ENCODE measurements at places on chromosomes 6 and 20. TPM values are rescaled to one million over a fixed set of nuclear protein-coding genes. Genes with fewer than 3 reads are reported as not detected.

HLA-DRB5 gene
- not detected for total RNA-seq

DNA sequence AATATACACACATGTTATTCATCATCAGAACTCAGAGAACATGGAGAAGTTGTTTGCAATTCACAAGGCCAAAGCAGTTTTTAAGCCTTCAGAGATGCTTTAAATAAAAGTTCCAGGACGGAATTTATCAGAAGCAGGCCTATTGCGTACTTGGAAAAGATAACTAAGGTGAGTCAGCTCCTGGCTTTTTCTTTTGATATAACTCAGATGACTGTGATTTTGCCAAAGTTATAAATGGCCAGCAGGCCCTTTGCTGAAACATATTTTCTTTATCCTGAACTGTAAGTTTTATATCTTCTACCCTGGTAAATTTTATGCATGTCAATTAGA, 55.0 kb upstream of the PLCB1 start:
- no peak for DNase-seq

DNA sequence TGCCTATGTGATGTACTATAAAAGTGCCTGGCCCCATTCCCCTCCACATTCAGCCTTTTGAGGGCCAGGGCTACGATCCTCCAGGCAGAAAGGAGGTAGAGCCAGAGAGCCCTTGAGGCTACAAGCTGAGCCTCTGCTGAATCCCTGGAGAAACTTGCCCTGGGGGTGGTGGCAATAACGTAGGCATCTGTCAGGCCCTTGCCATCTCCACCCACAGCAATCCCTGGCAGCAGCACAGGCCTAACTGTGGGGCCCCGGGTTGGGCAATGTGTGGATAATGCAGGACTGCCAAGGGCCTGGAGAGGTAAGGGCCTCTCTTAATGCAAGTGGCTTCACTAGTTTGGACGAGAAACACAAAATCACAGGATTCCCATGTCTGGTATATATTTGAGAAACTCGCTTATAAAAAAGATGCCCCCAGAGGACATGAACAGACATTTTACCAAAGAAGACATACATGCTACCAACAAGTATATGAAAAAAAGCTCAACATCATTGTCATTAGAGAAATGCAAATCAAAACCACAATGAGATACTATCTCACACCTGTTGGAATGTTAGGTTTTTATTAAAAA, 99.0 kb downstream of the QRSL1 start:
- DNase-seq: no peak

OXT gene
- total RNA-seq: 2.0 TPM
